ENCODE measurements at places on chromosomes 5 and 9.

DNA sequence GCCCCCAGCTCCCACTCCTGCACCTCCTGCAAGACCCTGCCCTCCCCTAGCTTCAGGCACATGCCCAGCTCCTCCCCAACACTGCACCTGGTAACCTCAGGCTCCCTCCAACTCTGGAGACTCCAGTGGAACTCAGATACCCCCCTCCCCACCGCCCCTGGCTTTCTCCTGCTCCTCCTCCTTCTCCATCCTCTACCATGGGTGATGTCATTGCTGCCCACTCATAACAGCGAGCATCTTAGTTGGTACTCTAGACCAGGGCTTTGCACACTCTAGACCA is 24.7 kb upstream of the CNOT6 start:
- DNase-seq: no peak

- DNase-seq: no peak
Measured at GRCh38 chr5:83482961-83483360, 11.4 kb downstream of the VCAN start.

DNA sequence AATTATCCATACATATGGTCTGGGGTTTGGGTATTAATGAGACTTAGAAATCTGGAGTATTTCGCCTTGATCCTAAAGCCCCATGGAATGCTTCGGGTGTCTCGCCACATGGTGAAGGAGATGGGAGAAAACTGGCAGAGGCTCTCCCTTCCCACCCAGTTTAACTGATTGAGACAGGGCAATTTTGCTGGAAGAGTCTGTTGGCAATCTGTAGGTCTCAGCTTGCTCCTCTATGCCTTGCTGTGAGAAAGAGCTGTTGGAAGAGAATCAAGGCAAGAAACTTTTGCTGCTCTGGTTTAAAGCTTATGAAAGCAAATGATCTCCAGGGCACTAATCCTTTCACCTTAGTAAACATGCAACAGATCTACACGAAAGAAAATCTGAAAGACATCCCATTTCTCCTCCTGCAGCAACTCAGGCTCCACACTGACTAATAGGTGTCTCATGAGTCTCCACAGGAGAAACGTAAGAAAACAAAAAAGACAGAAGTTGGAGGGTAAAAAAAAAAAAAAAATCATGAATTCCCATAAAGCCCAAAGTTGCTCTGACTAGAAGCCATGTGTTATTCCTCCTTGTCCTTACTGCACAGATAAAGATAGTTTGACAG is 369.9 kb downstream of the EFNA5 start:
- peak; percentile 24 for DNase-seq

GRCh38 chr9:115712981-115713380 is 440.6 kb upstream of the PAPPA start:
- DNase-seq: no peak

- no peak for DNase-seq
Measured at GRCh38 chr9:116361547-116361946, 208.0 kb downstream of the PAPPA start.

DNA sequence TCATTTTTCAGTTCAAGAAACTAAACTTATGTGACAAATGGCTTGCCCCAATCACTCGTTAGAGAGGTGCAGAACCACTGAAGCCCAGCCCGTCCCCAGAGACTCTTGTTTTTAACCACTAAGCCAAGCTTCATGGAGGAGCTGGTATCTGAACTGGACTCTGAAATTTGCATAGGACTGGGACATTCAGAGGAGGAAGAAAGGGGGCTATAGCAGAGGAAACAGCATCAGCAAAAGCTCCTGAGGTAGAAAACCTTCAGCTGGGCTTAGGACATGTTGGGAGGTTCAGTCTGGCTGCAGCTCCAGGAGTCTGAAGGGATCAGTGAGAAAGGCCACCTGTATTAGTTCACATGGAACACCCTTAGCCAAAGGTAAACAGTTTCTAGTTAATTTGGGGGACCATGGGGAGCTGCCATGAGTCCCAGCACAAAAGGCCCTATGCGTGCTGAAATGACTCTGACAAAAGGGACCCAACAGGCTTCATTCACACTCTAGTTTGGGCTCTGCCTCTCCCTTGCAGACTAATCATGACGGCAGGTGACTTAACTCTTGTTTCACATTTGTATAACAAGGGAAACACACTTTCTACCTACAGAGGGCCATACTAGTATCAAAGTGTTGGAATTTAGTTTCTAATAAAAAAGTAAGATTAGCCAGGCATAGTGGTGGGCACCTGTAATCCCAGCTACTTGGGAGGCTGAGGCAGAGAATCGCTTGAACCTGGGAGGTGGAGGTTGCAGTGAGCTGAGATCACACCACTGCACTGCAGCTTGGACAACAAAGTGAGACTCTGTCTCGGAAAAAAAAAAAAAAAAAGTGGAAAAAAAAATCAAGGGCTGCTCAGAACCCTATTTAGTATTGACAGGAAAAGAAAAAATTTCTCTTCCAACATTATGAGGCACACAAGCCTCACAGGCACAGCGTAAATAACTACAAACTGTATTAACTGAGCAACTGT is 10.2 kb downstream of the FBXO10 start:
- DNase-seq: no peak

DNA sequence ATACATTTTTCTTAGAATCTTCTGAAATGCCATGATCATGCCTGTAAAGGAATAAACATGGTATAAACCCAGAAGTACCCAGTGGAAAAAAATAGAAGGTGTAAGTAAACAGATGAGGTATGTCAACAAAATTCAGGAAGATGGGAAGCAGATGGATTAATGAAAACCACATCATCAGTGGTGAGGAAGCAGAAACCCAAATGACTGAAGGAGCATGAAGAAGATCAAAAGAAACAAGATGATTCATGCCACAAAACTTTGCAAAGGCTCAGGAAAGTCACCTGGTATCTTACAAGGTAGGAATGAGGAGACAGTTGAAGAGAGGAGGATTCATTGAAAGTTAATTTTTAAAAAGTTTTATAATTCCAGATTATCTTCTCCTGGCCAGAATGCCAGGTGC is 132.8 kb upstream of the PAPPA start:
- peak; percentile 50 for DNase-seq

DNA sequence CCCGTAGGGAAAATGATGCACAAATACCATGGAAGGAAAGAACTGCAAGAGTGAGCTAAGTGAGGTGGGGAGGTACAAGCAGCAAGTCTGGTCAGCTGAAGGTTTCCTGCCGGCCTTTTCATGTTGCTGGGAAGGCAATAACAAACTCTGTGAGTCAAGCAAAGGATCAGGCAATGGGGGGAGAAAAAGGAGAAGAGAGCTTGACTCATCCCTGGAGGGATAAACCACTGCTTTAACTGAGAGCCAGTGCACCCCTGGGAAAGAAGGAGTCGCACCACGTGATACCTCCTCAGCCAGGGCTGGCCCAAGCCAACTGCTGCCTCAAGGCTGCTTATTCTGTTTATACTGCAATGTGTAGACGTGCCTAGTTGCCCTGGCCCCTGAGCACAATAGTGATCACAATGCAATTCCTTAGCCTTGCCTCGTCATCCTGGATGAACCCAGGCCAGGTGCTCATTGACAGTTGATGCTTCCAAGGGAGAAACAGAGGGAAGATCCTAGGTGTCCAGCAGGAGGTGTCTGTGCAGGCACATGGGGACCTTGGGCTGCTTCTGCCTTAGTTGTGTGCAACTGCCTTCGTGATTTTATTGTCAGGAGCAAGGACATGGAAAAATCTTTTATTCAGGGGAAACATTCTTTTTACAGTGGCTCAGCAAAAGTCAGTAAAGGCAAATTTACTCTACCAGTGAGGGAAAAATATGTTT is 203.0 kb upstream of the TUT7 start:
- DNase-seq: no peak

DNA sequence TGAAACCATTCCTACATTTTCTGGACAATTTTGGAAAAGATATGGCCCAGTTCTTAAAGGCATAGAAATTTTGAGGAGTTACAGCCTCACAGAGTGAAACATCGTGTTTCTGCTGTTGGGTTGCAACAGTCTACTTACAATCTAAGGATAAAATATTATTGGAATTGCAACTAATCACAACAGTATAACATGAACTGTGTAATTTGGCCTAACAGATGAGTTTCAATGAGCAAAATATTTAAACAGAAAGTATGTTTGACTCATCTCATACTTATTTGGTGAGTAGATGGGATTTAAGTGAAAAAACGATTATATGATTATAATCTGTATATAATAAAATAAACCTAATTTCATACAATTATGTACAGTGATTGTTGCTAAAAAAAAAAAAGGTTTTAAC is 1061.8 kb downstream of the CDH12 start:
- peak; percentile 78 for DNase-seq

DNA sequence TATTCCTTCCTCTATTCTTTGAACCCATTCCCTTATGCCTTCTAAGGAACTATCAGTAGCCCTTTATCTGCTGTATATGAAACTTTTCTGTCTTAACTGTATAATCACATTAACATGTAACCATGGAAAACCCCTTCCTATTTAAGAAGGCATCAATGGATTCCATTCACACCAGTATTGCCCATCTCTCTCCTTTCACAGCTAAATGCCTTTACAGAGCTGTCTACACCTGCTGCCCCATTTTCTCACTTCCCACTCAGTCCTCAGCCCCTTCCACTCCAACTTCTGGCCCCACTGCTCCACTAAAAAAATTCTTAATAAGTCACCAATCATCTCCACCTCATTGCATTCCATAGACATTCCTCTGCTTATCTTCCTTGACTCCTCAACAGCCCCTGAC is 50.8 kb downstream of the SEC61B start:
- DNase-seq: no peak

- no peak for DNase-seq
Measured at GRCh38 chr5:43033841-43034590, 6.1 kb downstream of the ANXA2R start.

GRCh38 chr5:139985733-139986132 is 57.4 kb downstream of the NRG2 start:
- peak; percentile 94 for DNase-seq

GRCh38 chr5:58285900-58286299 is 174.0 kb downstream of the PLK2 start:
- no peak for DNase-seq

- DNase-seq: peak; percentile 82
Measured at GRCh38 chr9:38026021-38026809, 42.8 kb downstream of the SHB start.

DNA sequence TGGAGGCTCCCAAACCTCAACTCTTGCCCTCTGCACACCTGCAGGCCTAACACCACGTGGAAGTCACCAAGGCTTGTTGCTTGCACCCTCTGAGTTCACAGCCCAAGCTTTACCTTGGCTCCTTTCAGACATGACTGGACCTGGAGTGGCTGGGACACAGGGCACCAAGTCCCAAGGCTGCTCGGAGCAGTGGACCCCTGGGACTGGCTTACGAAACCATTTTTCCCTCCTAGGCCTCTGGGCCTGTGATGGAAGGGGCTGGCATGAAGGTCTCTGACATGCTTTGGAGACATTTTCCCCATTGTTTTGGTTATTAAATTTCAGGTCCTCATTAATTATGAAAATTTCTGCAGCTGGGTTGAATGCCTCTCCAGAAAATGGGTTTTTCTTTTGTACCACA is 994.4 kb upstream of the NUDT12 start:
- no peak for DNase-seq

DNA sequence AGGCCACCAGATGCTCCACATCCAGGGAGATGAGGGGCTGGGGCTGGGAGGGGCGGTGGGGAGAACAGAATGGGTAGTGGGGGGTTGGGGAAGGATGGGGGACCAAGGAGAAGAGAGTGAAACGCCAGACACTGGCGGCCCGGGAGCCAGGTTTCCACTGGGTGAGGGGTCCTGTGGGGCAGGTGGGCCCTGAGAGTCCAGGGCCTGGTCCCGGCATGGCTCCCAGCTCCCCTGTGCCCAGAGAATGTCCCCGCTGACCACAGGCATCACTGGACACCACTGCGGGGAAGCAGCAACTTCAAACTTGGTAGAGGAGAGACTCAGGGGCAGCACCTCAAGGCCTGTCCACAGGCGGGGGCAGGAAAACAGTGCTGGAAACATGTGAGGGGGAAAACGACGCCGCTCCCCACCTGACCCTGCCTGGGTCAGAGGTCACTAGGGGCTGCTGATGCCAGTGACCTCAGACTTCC is 13.2 kb downstream of the NINJ1 start:
- no peak for DNase-seq

GRCh38 chr5:657570-657969 is 35.6 kb downstream of the TPPP start:
- DNase-seq: peak; percentile 89

- DNase-seq: peak; percentile 71
Measured at GRCh38 chr9:89435071-89435823, 62.7 kb downstream of the SEMA4D start.

DNA sequence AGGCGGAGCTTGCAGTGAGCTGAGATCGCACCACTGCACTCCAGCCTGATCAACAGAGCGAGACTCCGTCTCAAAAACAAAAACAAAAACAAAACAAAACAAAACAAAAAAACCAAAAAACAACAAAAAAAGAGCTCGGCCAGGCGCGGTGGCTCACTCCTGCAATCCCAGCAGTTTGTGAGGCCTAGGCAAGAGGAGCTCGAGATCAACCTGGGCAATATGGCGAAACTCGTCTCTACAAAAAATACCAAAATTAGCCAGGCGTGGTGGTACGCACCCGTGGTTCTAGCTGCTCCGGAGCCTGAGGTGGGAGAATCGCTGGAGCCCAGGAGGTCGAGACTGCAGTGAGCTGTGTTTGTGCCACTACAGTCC is 20.2 kb downstream of the TRIM7 start:
- no peak for DNase-seq

DNA sequence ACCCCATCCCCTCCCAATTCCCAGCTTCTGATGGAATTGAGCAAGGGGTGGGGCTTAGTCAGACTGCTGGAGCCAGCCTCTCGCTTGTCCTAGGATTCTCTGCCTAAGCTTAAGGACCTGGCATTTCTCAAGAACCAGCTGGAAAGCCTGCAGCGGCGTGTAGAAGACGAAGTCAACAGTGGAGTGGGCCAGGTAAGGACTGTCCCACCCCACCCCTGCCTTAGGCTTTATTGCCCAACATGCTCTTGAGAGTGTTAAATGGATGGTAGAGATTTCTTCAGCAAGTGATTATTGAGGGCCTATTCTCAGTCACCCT is 1.1 kb downstream of the SLC35A4 start:
- no peak for DNase-seq

- DNase-seq: no peak
Measured at GRCh38 chr9:86454701-86455615, 100.7 kb upstream of the TUT7 start.

GRCh38 chr5:28523888-28524635 is 1485.7 kb upstream of the CDH9 start:
- peak; percentile 70 for DNase-seq

- DNase-seq: no peak
Measured at GRCh38 chr5:19536387-19536786, 451.6 kb downstream of the CDH18 start.

DNA sequence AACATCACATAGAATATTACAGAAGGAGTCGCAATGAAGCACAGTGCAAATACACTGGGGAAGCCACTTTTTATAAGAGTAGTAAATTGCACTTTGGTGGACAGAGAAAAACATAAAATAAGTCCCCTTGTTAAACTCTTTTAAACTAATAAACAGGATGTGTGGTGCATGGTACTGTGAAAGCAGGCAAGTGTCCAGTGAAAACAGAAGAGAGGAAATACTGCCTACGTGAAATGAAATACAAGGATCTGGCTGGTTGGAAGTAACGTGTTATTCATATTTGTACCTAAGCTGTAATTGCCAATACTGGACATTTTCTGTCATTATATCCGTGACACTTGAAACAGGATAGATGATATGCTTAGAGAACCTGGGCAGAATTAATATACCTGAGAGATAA is 191.9 kb upstream of the SLC27A6 start:
- no peak for DNase-seq
